ENCODE measurements at places on chromosomes 5 and 9. TPM values are rescaled to one million over a fixed set of nuclear protein-coding genes. Genes with fewer than 3 reads are reported as not detected.

PCDHB11 gene
- total RNA-seq, result 0.38 TPM

C5orf58 gene
- total RNA-seq, result not detected

ADRB2 gene
- not detected for total RNA-seq

ZNG1E gene
- total RNA-seq, result 20.5 TPM

KCNN2 gene
- not detected for total RNA-seq

ZNG1C gene
- 11.4 TPM for total RNA-seq

GRCh38 chr5:7425830-7426229 lies 29.9 kb downstream of the ADCY2 start:
- H3K36me3 ChIP-seq, result no peaks in the 10 kb centered on the region
- H3K4me1 ChIP-seq, result no peaks in the 10 kb centered on the region
- H3K4me3 ChIP-seq, result no peak overlapping the region
- no peaks in the 10 kb centered on the region for H3K27me3 ChIP-seq
- H3K27ac ChIP-seq, result no peak overlapping the region

GRCh38 chr9:86099701-86100364 lies 475 bp upstream of the GOLM1 start:
- H3K27me3 ChIP-seq, result no peaks in the 10 kb centered on the region
- H3K4me3 ChIP-seq, result peak overlapping the region; percentile 85
- H3K27ac ChIP-seq, result peak overlapping the region; percentile 81
- H3K36me3 ChIP-seq, result no peaks in the 10 kb centered on the region

- no peak overlapping the region for H3K27ac ChIP-seq
- H3K4me1 ChIP-seq, result peaks cover 4% of the 10 kb centered on the region
- peak; percentile 23 for DNase-seq
- H3K4me3 ChIP-seq, result no peak overlapping the region
Measured at GRCh38 chr5:151249281-151249680, 3.7 kb upstream of the GM2A start.

GRCh38 chr9:137222190-137223077 lies at the start of gene RNF208:
TSS of gene RNF208 (minus strand) at chr9:137222240. CDS start at chr9:137221212, 1,028 bp downstream.
- peaks cover 9% of the 10 kb centered on the region for H3K4me1 ChIP-seq
- H3K4me3 ChIP-seq, result peak within 1 kb of the TSS; percentile 63
- no peaks in the 10 kb centered on the region for H3K36me3 ChIP-seq
- no peaks in the 10 kb centered on the region for H3K27me3 ChIP-seq
- no peak within 1 kb of the TSS for H3K27ac ChIP-seq

DNA sequence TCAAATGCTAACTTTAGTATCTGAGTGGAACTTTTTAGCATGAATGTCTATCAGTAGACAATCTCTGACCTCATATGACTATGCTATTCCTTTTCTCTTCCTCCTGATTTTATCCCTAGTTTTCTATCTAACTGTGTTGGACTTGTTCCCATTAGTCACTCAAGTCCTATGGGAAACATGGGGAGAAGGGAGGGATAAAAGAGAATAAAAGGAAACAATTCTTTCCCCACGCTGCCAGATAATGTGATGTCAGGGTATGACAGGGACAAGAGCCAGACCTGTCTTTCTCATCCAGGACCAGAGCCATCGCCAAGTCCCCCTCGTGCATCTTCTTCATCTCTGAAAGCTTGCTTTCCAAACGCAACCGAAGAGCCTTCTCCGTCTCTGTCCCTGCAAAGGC lies 43.9 kb downstream of the CDK5RAP2 start:
- no peak overlapping the region for H3K4me3 ChIP-seq
- H3K36me3 ChIP-seq, result peaks cover 11% of the 10 kb centered on the region
- H3K27ac ChIP-seq, result no peak overlapping the region
- H3K27me3 ChIP-seq, result no peaks in the 10 kb centered on the region
- peaks cover 10% of the 10 kb centered on the region for H3K4me1 ChIP-seq
- no peak for DNase-seq

Data from GM23248 (cell line).